ENCODE measurements at places on chromosomes 2 and 18.

DNA sequence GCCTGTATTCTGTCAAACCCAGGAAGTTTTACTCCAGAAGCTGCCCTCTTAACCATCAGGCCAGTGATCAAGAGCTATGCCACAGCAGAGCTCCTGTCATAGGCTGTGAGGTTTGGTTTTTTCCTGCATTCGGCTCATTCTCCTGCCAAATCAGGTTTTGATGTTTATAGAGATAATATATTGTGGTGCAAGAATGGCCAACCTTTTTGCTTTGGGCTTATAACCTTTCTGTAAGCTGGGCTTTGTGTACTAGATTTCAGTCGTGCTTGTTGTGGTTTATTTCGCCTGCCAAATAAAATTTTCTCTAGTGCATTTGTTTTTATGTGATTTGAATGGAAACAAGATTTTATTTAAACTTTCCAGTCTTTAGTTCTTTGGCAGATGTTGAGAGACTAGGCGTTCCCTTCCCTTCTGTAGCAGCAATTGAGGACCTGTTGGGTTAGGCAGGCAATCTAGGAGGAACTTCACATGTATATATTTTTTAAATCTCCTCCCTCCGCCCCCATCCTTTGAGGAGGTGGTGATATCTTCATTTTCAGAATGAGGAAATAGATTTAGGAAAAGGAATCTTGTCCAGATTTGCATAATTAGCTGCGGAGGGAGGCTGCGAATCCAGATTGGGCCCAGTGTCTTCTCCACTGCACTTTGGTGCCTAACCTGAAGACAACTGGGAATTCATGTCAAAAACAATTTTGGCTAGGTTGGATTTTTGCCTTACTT, 2.6 kb downstream of the KDM3A start:
- no peak for DNase-seq

DNA sequence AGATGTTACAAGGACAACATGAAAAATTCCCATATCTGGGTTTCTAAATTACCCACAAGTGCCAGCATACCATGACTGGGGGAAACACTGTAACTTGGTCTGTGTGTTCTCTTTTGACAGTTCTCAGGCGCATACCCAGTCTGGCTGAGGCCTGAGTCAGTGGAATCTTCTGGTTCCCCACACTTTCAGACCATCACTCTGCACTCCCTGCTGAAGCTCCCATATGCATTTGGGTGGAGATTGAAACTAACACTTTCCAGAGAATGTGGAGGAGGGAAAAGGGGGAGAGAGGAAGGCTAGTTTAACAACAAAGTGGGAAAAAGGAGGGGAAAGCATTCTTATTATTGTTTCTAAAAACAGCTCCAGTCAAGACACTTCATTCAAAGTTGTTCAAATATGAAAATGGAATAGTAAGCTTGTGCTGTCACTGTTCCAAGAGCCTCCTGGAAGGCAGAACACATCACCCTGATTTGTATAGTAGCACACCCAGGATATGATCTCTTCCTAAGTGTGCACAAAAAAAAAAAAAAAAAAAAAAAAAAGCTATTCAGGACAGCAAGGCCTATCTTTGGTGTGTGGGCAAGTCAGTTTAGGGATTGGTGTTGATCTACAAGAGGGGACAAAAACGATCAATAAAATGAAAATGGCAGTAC, 48.1 kb upstream of the CTIF start:
- DNase-seq, result no peak

DNA sequence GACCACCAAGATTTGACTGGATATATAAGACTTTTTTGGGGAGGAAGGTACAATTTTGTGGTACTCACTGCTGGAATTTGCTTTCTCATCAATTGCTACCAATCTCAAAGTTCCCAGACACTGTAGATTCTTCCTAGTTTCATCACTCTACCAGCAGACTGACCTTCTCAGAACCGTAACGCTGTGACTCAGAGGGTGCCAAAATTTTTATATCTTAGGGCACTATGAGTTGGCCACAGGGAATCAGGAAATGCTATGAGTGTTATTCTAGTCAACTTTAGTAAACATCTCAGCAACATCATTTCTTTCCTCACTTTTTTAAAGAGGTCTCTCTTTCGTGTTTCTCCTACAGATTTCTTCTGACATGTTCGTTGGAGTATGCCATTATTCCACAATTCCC, 499.0 kb downstream of the TMX3 start:
- no peak for DNase-seq

GRCh38 chr2:8044046-8044594, 637.7 kb upstream of the ID2 start:
- no peak for DNase-seq

GRCh38 chr2:185245806-185246205, 492.8 kb upstream of the FSIP2 start:
- no peak for DNase-seq

- peak; percentile 21 for DNase-seq
Observed at GRCh38 chr18:23302851-23303527, 150.1 kb upstream of the RIOK3 start.

GRCh38 chr2:195782156-195782555, 125.1 kb downstream of the SLC39A10 start:
- DNase-seq, result no peak

DNA sequence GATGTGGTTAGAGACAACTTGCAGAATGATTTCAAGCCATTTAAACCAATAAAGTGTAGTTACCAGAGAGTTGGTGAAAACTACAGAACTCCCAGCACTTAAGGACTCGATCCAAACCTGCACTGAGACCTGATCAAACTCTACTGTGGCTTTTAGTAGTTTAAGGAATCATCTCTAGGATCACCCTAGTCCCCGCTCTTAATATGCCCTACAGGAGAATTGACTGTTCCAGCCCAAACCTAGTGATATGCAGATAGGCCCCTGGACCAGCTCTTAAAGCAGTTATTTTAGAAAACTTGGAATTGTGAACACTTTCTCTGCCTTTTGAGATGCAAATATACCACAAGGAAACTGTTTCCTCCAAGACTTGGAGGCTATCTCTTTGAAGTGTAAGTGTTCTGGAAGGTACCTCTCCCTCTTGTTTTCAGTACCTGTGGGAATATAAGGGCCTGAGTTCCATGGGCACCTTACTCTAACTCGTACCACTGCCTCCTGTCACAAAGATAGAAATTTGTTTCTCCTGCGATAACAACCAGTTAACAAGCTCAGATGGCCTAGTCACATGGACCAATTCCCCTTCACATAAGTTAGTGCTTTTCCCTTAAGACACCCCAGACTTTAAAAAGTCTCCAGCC, 1367.2 kb upstream of the SLC39A10 start:
- DNase-seq, result no peak

GRCh38 chr2:76998704-76999103, 523.5 kb downstream of the LRRTM4 start:
- no peak for DNase-seq

DNA sequence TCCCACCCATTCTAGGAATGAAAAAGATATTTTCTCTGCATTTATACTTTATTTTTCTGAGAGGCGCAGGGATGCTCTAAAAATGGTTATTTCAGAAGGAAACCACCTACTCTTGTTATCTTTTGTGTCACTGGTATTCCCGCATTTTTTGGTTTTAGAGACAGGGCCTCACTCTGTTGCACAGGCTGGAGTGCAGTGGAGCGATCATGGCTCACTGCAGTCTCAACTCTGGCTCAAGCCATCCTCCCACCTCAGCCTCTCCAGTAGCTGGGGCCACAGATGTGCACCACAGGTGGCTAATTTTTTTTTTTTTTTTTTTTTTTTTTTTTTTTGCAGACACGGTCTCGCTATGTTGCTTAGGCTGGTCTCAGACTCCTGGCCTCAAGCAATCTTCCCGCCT, 135.9 kb downstream of the NCK2 start:
- no peak for DNase-seq

DNA sequence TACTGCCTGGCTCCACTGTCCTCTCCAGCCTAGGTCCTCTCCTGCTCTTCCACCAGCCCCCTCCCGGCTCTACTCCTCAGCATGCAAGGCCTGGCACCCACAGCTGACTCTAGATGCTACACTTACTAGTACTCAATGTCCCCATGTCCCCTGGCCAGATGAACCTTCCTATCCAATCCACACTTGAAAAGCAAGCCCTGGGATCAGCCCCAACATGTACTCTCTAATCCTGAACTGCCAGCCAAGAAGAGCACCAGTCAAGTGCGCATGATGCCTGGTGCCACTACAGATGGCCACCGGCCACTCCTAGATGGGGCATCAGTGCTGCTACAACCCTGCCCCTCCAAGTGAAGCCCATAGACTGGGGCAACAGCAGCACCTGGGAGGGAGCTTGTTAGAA, 168.2 kb downstream of the STK39 start:
- no peak for DNase-seq

Data from activated CD4-positive, alpha-beta T cell treated with anti-CD3 and anti-CD28 coated beads, Interleukin-2, amount 50 U/mL, for 16 hours (primary cell).